SJCRH30 (cell line): ENCODE measurements at places on chromosomes 16 and 17. TPM values are rescaled to one million over a fixed set of nuclear protein-coding genes. Genes with fewer than 3 reads are reported as not detected.

Gene COPZ2
- 0.32 TPM in 1 of 2 replicates, not detected in the other for total RNA-seq

Gene C17orf67
- total RNA-seq: 0.76 and 1.5 TPM in 2 replicates

Gene CDT1
- 24.3 and 27.2 TPM in 2 replicates for total RNA-seq

Gene RPL19
- total RNA-seq: 2,386 and 2,441 TPM in 2 replicates

Gene GRAP
- total RNA-seq: 0.63 and 0.69 TPM in 2 replicates

Gene TNP2
- total RNA-seq: not detected in 2 replicates
